ENCODE measurements at places on chromosomes 7 and 10. TPM values are rescaled to one million over a fixed set of nuclear protein-coding genes. Genes with fewer than 3 reads are reported as not detected.

DNA sequence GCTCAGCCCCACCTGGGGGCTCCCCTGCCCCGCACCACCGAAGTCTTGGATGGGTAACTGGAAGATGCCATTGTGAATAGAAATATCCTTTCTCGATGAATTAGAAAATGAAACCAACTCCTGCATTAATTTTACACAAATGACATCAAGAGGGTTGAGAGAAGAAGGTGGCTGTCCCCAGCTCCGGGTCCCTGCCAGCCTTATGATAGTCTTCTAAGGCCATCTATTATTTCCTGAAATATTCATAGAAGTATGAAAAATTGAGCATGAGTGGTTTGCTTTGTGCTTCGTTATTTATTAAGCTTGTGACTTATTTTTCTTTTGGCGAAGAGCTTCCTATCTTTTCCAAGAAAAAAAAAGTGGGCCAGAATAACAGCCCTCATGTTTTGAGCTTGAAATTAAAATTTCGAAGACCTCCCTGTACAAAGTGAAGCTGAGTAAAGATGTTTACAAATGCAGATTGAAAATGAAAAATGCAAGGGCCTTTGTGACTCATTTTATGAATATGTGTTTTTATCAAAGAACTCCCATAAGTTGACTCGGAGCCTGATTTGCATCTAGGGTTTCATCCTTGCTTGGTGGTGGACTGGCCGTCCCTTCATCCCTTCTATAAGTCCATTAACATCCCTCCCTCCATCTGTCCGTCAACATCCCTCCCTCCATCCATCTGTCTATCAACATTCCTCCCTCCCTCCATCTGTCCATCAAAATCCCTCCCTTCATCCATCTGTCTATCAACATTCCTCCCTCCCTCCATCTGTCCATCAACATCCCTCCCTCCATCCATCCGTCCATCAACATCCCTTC is 20.5 kb upstream of the CFAP46 start:
- H3K4me1 ChIP-seq: no peaks in the 10 kb centered on the region
- no peak for DNase-seq
- H3K27me3 ChIP-seq: no peaks in the 10 kb centered on the region

PAPOLB gene
- total RNA-seq: 0.33 TPM

GRCh38 chr7:157011333-157012112 is 1.1 kb upstream of the MNX1 start:
- no peaks in the 10 kb centered on the region for H3K4me1 ChIP-seq
- H3K4me3 ChIP-seq: peak overlapping the region; percentile 77
- H3K27me3 ChIP-seq: no peaks in the 10 kb centered on the region
- DNase-seq: no peak
- H3K27ac ChIP-seq: no peak overlapping the region
- no peaks in the 10 kb centered on the region for H3K36me3 ChIP-seq

CYP3A4 gene
- 0.64 TPM for total RNA-seq

DNA sequence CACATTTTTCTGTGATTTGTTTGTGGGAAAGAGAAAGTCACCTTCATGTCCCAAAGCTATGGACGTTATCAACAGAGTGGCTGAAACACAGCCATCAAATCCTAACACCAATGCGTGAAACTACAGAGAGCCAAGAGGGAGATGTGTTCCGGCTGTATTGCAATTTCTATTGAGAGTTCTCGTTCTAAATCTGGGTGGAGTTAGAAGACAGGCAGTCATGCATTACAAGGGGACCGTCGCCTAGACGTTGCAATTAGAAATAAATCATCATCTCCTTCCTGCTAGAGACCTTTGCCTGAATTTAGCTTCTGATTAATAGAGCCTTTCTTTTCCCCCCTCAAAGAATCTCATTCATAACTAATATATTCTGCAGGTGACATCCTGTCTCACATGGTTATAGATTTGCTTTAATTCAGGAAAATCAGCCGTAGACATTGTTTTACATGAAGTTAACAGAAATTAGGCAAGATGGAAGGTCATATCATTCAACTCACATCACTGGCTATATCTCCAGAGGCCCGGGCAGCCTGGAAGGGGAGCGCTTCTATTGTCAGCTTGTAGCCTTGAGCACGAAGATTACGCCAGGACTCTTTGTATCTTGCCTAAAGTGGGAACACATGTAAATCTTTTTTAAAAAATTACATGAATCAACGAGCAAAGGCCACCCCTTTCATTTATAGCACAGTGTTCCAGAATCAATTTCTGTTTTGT is 52.6 kb downstream of the HABP2 start:
- no peaks in the 10 kb centered on the region for H3K36me3 ChIP-seq
- H3K27ac ChIP-seq: no peak overlapping the region
- no peaks in the 10 kb centered on the region for H3K4me1 ChIP-seq
- no peak for DNase-seq

- no peaks in the 10 kb centered on the region for H3K4me1 ChIP-seq
- DNase-seq: no peak
- H3K4me3 ChIP-seq: no peak overlapping the region
- no peaks in the 10 kb centered on the region for H3K27me3 ChIP-seq
- H3K27ac ChIP-seq: no peak overlapping the region
Measured at GRCh38 chr10:48487244-48487643, 117.6 kb downstream of the ARHGAP22 start.

CCDC172 gene
- total RNA-seq: not detected

TMEM248 gene
- 120 TPM for total RNA-seq

DNA sequence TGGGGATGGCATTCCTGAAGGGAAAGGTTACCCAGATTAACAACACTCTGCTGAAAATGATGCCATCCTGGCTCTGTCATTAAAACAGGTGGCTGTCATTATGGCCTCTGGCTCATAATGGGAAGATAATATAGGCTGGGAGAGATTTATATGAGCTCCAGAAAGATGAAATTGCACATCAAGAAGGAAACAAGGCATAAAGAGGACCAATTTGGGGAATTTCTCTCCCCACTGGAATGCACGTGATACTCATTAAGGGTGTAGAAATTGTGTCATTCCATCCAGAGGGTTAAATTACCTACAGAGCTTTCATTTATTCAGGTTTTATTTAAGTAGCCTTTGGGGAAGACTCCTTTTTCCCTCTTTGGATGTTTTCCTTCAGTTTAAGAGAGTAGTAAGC is 71.6 kb upstream of the CELF2 start:
- H3K27me3 ChIP-seq: no peaks in the 10 kb centered on the region
- H3K27ac ChIP-seq: no peak overlapping the region
- H3K36me3 ChIP-seq: no peaks in the 10 kb centered on the region
- no peaks in the 10 kb centered on the region for H3K4me1 ChIP-seq
- no peak overlapping the region for H3K4me3 ChIP-seq
- DNase-seq: no peak

DNA sequence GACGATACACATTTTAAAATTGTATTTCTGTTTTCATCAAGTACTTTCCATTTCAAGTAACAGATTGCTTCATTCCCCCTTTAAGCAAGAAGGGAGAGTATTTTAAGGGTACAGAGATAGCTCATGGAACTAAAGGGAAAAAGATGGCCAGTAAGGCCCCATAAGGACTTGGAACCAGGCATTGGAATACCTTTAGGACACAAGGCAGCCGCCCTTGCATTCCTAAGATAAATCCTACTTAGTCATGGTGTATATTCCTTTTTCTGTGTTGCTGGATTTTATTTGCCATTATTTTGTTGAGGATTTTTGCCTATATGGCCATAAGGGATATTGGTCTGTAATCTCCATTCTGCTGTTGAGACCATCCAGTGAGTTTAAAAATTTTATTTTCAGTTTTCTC is 49.2 kb downstream of the BTRC start:
- H3K36me3 ChIP-seq: no peaks in the 10 kb centered on the region
- no peaks in the 10 kb centered on the region for H3K4me1 ChIP-seq
- H3K4me3 ChIP-seq: no peak overlapping the region
- H3K27me3 ChIP-seq: no peaks in the 10 kb centered on the region
- no peak for DNase-seq

Data from breast epithelium (tissue), 4 donors.